ENCODE measurements at places on chromosomes 3 and 15.

DNA sequence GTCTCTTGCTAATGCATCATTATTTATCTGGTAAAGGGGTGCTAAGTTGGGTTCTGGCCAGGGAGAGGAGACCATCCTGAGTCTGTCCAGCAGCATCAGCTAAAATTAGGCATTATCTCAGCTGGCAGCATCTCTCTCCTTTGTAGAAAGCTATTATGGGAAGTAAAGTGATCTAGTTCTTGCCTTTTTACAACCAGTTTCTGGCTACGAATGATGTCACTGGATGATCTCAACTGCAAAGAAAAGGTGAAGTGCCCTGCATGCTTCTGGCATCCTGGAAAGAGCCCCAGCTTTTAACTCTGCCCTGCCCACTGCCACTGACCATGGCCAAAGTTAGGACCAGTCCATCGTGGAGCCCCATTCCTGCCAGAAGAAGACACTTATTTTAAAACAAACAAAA lies 37.1 kb upstream of the IL12A start:
- no peak for DNase-seq

DNA sequence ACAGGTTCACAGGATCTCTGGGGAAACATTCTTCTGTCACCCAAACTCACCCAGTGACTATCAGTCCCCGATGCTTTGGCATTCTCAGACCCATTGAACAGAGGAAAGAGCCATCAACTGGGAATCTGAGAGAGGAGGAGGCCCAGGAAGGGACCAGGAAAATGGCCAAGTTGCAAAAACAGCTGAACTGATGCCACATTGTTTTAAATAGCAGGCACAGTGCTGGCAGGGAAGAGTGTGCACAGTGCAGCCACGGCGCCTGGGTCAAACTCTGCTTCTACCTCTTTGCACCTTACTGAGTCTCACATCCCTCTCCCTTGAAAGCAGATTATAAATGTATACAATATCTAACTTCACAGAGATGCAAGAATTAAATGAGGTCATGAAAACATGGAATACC lies 66.4 kb downstream of the SRGAP3 start:
- no peak for DNase-seq

GRCh38 chr3:86711634-86712033 lies 279.3 kb downstream of the VGLL3 start:
- DNase-seq: no peak

- DNase-seq: no peak
Observed at GRCh38 chr3:170532573-170532972, 53.3 kb downstream of the SLC7A14 start.

DNA sequence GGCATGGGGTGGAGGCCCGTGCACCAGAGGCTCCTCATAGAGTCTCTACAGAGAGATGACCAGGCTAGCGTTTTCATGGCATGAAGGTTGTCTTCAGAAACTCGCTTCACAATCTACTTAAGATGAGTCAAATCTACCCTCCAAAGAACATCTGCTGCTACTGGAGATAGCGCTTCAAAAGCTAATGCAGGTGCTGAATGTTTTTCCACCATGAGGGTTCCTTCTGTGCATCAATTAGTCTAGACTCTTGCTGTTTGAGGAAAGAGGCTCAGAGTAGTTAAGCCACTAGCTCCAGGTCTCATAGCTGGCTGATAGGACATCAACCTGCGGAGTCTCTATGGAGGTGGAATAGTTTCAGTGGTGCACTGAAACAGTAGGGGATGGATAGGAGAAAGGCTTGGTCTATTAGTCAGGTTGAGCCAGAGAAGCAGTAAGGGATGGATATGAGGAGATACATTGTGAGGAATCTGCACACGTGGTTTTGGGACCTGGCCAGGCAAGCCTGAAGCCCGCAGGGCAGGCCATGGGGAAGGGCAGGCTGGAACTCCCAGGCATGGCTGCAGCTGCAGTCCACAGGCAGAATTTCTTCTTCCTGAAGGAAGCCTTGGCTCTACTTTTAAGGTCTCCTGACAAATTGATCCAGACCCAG lies 117.5 kb downstream of the APBA2 start:
- DNase-seq: no peak

GRCh38 chr15:74007820-74008371 lies 13.4 kb downstream of the PML start:
- DNase-seq: no peak

- DNase-seq: no peak
Observed at GRCh38 chr15:93703092-93703739, 528.1 kb upstream of the MCTP2 start.

GRCh38 chr15:29141308-29142128 lies 128.1 kb downstream of the NSMCE3 start:
- DNase-seq: no peak

GRCh38 chr3:27679691-27680090 lies 42.4 kb downstream of the EOMES start:
- no peak for DNase-seq

DNA sequence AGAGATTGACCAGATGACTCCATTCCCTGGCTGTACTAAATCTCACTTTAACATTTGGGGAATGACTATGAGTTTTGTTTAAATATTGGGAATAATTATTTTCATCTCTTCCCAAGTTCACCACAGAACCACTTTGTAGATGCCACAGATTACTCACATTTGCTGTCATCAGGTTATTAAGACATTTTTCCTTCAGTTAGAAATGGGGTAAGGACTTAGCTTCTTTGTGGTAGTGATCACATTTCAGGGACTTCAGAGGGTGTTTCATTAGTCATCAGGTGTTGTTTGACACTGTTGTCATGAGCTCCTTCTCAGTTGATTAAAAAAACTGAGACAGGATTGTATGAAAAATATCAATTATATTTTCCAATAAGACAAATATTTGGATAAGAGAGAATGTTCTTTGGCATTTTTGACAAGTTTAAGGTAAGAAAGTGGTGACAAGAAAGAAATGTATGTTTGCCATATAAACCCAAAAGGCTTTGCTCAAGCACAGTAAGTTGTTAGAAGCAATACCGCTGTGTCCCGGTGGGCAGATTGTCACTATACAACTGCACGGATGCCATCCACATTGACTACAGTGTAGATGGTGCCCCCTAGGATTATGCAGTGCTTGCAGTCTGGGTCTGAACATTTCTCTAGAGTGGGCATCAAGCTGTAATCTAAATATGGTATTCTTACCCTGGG lies 22.3 kb downstream of the FBXL2 start:
- DNase-seq: no peak

GRCh38 chr3:169264711-169265110 lies 398.8 kb downstream of the MECOM start:
- DNase-seq: no peak

DNA sequence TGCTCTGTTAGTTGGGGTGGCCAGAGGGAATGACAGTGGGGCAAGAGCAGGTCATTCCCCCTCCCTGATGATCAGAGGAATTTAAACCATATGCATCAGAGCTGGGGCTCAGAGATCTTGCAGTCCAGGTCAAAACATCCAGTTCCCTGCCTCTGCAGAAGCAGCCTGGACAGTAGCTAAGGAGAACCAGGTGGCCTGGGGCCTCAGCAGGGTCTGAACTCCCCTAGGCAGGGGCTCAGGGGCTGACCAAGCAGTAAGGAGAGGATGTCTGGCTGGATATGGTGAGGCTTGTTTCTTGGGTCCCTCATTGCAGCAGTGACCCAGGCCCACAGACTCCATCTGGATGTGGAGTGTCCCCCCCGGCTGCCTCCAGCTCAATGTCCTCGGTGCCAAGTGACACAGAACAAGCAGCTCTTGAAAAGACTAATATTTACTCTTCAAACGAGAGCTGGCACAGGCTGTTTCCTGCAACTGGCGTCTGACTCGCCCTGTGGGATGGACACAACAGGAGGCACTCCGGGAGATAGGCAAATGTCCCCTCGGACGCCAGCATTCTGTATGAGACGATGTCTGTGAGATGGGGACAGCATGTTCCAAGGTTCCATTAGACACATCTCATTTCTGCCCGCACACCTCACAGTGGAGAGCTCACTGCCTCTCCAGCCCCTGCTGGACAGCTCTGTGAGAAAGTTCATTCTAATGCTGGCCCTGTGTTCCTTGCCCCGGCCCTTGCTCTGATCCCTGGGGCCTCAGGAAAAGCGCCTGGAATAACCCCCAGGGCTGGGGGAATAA lies 37.1 kb downstream of the SEC22C start:
- DNase-seq: no peak

DNA sequence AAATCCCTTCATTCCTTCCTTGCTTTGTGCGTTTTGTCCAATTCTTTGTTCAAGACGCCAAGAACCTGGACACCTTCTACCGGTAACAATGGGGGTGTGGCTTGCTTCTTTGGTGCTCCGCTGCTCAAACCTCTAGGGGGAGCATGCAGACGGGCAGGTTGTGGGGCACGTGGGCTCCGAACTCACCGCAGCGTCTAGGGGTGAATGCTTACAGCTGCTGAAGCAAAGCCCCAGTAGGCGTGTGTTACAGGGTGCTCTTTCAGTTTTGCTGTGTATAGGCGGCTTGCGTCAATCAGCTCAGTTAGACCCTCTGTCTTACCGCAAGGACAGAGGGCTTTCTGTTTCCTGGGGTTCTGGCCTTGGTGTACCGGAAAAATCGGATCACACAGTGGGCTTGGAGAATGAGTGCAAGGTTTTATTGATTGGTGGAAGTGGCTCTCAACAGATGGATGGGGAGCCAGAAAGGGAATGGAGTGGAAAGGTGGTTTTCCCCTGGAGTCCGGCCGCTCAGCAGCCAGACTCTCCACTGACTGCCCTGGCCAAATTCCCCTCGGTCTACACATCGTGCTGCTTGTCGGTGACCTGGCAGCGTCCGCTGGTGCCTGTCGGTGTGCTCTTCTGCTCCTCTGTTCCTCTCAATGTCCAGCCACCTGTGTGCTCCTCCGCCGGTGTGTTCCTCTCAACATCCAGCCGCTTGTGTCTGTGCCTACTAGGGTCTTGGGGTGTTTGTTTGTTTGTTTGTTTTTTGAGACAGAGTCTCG lies 1.2 kb upstream of the LRRC34 start:
- DNase-seq: peak; percentile 75

- no peak for DNase-seq
Observed at GRCh38 chr3:52798978-52799476, 4.4 kb downstream of the ITIH3 start.

DNA sequence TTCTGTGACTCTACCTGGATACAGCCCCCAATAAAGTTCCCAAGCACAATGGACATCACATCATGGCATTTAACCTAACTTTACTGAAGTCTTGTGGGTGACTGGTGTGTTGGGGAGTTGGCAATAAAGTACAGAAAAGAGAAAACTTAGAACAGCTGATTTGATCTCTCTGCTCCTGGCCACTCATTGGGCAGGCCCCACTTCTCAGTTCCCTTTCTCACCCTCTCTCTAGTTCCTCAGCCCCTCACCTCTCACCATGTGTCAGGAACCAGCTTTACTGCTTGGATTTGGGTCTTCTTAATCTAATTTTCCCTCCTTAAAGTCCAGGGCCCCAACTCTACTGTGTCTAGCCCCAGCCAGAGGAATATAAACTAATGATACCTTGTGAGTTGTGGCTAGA lies 713 bp upstream of the MUC13 start:
- no peak for DNase-seq

GRCh38 chr15:101137312-101137940 lies 114.4 kb downstream of the CHSY1 start:
- DNase-seq: peak; percentile 95

DNA sequence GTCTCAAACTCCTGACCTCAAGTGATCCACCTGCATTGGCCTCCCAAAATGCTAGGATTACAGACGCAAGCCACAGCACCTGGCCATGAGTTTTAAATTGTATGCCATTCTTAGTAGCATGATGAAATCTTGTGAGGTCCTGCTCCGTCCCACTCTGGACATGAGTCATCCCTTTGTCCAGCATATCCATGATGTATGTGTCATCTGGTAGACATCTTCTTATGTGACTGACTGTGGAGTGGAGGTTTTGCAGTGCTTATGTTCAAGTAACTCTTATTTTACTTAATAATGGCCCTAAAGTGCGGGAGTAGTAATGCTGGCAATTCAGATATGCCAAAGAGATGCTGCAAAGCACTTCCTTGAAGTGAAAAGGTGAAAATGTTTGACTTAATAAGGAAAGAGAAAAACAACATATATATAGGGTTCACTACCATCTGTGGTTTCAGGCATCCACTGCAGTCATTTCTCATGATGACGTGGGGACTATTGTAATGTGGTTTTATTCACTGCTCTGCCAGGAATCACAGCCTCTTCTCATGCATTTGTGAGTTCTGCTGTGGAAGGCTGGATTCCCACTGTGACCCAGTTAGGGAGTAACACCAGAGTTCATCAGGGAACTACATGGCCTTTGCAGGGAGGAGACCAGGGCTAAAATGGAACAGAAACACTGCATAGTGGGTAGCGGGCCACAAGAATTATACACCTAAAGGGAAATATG lies 204.6 kb upstream of the STRIT1 start:
- DNase-seq: no peak

DNA sequence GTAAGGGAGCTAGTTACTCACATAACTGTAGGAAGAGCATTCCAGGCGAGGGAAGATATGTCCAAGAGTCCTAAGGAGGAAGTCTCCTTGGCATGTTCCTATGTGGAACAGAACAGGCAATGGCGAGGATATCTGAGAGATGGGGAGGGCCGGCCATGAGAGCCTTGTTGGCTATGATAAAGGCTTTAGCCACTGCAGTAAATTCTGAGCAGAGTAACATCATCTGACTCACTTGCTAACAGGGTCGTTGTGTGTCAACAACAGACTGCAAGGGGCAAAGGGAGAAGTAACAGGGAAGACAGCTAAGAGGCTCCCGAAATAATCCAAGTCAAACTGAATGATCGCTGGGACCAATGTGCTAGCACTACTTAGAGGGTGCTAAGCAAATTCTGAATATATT lies 21.6 kb downstream of the SFMBT1 start:
- no peak for DNase-seq

GRCh38 chr15:93031103-93031464 lies 57.9 kb downstream of the RGMA start:
- no peak for DNase-seq

- DNase-seq: no peak
Observed at GRCh38 chr15:101088271-101088670, 163.6 kb downstream of the CHSY1 start.
